ENCODE measurements at places on chromosomes 6 and 20. TPM values are rescaled to one million over a fixed set of nuclear protein-coding genes. Genes with fewer than 3 reads are reported as not detected.
A peak's percentile ranks its signal among the peaks of the same experiment; 100 is the strongest.

- no peak for DNase-seq
Measured at GRCh38 chr20:56249244-56249955, 868 bp downstream of the MC3R start.

GRCh38 chr6:166317261-166318212 is 9.3 kb upstream of the PRR18 start:
- no peak for DNase-seq

GRCh38 chr20:9408422-9409300 is 105.7 kb upstream of the LAMP5 start:
- no peak for DNase-seq

DNA sequence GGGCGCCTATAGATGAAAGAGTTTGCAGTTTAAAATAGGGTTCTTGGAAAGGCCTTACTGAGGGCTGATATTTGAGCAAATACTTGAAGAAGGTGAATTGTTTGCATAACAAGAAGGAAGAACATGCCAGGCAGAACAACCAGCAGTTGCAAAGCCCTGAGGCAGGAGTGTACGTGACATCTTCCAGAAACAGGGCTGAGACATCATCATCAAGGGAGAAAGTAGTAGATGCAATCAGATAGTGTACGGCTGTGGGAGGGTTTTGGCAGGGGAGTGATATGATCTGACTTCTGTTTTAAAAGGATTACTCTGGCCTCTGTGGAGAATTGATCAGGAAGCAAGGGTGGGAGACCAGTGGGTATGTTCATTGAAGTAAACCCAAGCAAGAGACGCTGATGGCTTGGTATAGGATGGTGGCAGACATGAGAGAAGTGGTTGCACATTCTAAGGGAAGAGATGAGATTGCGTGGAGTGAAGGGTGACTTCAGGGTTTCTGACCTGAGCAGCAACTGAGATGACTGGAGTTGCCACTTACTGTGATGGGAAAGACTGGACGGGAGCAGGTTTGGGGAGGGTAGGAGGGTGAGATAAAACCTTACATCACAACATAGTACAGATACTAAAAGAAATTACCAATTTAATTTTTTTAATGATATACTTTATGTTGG is 28.8 kb downstream of the RIOK1 start:
- DNase-seq = no peak

DNA sequence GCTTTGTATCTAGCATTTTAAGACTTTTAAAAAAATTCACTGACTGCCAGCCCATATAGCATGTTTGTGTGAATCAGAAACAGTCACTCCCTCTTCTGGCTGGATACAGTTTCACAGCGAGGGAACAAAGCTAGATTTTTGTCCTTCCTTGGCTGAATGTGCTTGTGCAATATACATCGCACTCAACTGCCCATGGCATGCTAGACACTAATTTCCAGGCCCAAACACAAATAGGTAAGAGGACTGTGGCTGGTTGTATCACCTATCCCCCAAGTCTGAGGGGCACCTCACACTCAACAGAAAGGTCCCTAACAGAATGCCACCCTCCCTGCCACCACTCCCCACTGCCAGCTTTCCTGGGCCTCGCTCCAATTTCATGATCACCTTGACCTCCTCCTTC is 16.2 kb upstream of the BLCAP start:
- no peak for DNase-seq

DNA sequence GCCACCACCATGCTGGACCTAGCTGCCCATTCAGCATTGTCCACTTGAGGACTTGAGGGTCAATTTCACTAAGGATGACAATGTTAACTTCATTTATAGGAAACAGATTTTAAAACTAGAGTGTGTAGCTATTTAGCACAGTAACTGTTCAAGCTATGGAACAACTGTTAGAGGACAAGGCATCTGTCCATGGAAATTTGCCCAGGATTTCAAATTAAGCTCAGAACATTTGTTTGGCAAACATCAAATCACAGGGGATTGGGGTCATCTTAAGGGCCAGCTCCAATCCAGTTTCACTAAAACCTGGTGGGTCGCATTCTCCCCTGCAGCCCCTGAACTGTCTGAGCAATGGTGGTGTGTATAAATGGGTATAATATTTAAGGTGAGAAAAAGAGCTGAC is 35.1 kb downstream of the PM20D2 start:
- no peak for DNase-seq

GRCh38 chr6:137095651-137096238 is 51.0 kb upstream of the IL20RA start:
- no peak for DNase-seq

GRCh38 chr6:30725713-30726505 is 5.8 kb downstream of the TUBB start:
- DNase-seq = no peak

GRCh38 chr20:10179574-10180298 is 38.9 kb upstream of the SNAP25 start:
- DNase-seq = no peak

DNA sequence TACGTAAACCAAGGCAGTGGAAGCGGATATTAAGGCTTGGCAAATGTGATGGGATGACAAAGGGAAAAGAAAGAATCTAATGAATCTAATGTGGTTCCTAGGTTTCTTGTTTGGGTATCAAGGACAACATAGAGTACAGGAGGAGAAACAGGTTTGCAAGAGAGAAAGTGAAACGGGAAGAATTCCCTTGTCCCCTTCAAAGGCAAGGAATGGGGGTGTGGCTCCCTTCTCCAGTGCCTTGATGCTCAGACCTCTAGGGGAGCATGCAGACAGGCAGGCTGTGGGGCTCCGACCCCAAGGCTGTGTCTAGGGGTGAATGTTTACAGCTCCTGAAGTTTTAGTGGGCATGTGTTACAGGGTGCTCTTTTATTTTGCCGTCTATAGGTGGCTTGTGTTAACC is 317.5 kb upstream of the HSF2 start:
- no peak for DNase-seq

DNA sequence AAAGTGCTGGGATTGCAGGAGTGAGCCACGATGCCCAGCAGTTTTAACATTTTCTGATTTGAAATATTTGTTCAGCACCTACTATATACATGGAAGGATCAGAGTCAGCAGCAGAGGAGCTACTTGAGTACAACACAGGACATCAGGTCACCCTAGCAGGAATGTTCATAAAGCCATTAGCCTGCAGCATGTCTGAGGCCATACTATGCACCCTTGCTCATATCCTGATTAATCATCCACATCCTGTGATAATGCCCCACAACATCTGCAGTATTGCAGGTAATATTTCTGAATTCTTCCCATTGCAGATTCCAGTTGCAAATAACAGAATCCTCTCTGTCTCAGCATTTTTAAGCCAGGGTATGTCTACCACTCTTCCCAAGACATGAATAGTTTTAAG is 171.0 kb upstream of the PRND start:
- DNase-seq = no peak

GRCh38 chr6:169619650-169620049 is 82.2 kb downstream of the WDR27 start:
- no peak for DNase-seq

DNA sequence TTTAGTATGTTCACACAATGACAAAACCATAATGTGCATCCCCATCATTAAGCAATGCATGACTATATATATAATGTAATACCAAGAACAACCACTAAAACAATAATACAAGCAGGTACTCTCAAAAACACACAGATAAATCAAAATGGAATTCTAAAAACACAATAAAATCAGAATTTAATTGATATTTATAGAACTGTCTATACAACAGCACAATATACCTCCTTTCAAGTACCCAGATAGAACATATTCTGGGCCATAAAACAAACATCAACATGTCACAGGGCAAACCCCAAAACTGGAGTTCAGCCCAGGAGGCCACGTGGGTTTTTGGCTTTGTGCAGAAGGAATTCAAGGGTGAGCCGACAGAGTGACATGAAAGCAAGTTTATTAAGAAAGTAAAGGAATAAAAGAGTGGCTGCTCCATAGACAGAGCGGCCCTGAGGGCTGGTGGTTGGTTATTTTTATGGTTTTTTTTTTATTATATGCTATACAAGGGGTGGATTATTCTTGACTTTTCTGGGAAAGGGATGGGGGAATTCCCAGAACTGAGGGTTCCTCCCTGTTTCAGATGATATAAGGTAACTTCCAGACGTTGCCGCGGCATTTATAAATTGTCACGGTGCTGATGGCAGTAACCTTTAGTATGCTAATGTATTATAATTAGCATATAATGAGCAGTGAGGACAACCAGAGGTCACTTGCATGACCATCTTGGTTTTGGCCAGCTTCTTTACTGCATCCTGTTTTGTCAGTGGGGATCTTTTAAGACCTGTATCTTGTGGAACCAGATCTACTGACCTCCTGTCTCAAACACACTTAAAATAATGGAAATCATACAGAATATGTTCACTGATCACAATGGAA is 5.6 kb downstream of the RAB23 start:
- no peak for DNase-seq

GRCh38 chr6:132257561-132257960 is 143.7 kb downstream of the MOXD1 start:
- no peak for DNase-seq

DNA sequence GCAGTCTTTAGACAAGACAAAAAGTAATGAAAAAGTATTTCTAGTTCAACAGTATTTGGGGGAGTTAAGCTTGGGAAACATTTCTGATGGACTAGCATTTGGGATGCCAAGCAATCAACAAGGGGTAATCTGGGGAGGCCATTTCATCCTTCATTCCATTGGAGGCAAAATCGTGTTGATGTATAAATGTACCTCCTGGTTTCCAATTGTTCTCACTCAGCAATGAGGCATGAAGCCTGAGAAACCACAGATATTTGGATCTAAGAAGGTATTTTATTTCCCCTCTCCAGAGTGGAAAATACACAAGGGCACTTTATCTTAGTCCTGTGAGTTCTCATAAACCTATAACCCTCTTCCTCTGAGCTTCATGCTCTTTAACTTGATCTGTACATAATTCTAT is 68.2 kb downstream of the TBX18 start:
- DNase-seq = no peak

GRCh38 chr6:109055771-109056235 is 38.8 kb downstream of the SESN1 start:
- DNase-seq = no peak

GRCh38 chr6:1627827-1628560 is 18.3 kb downstream of the FOXC1 start:
- DNase-seq = no peak

DNA sequence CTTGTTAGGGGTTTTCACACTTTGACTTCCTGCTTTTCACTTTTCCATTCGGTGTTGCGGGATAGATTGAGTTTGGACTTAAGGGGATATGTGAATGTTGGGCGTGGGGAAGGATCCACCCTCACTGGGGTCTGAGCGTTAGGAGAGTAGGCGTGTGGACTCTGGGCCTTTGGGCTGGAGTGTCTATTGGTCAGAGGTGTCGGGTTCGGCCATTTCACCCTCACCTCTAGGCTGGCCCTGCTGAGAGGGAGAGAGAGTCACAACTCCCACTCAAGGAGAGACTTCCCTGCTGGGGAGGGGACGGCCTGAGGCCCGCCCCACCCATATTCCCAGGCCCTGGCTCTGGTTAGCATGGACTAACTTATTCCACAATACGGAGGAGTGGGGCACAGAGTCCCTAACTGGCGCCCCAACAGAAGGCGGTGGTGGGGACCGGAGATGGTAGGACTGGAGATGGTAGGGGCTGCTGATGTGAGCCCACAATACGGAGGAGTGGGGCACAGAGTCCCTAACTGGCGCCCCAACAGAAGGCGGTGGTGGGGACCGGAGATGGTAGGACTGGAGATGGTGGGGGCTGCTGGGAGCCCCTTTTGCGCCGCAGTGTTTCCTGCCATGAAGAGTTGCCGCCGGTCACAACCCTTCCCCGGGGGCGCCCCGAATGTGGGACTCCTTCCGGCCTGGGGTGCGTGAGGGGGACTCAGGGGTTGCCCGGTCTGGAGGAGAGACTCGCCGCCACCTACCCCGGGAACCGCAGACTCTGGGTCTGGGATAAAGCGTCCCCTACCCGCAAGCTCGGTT is 1.4 kb upstream of the PTPRA start:
- no peak for DNase-seq

- DNase-seq = no peak
Measured at GRCh38 chr6:36025260-36025931, 955 bp upstream of the SLC26A8 start.

DNA sequence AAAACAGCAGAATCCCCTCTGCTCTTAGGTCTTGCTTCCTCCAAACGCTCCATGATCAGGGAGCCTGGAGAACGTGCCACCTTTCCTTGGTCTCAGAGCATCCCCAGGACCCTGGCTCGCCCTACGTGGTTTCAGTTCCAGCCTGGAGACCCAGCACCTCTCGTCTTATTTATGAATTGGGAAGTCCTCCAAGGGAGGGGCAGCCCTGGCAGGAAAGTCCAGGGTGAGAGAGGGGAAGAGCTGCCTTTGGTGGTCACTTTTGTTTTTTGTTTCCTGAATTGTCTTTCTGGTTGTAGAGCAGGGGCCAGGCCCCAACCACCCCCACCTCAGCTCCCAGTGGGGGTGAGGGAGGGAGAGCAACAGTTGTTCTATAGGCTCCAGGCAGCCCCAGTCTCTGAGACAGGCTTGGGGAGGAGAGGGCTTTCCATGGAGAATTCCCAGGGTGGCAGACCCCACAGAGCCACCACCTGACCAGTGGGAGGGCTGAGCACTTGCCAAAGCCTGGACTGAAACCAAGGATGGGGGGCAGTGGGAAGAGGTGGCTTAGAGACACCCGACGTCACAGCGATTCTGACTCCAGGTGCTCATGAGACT is 88.8 kb downstream of the PRND start:
- no peak for DNase-seq

GRCh38 chr6:32175322-32175710 is 568 bp downstream of the AGPAT1 start:
- no peak for DNase-seq

DNA sequence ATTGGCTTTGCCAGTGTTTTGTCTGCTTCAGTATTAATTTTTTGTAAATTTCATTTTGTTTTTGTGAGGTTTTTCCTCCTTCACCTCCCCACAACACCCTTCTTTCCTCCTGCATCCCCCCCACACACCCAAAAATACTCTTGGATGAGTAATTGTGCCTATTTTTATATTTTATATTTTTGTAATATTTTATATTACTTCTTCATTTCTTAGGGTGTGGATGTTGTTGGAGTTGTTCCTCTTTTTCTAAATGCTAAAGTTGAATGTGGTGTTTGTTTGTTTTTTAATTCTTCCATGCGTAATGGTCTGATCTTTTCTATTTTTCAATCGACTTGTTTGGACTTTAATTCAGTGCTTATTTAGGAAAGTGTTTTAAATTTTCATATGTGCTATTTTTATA is 420.5 kb upstream of the SOX4 start:
- DNase-seq = no peak

- no peak for DNase-seq
Measured at GRCh38 chr6:28814032-28814976, 109.5 kb downstream of the TRIM27 start.

- peak; percentile 43 for DNase-seq
Measured at GRCh38 chr6:40907198-40907701, 131.8 kb downstream of the UNC5CL start.

MAS1L gene
- 0.24 TPM for total RNA-seq

PEX3 gene
- 21.7 TPM for total RNA-seq

TOMM34 gene
- 10.9 TPM for total RNA-seq

TRIM15 gene
- total RNA-seq = not detected

TPD52L1 gene
- 27.9 TPM for total RNA-seq

EIF6 gene
- 40.1 TPM for total RNA-seq

GRM1 gene
- total RNA-seq = 0.52 TPM

SCRT2 gene
- total RNA-seq = not detected

IP6K3 gene
- total RNA-seq = 23.8 TPM

C6orf141 gene
- total RNA-seq = 1.1 TPM

SLC22A2 gene
- not detected for total RNA-seq

PDYN gene
- total RNA-seq = not detected

C6orf52 gene
- not detected for total RNA-seq

EYS gene
- 0.44 TPM for total RNA-seq

OOEP gene
- not detected for total RNA-seq
